ENCODE measurements at places on chromosomes 6 and 20.

GRCh38 chr20:36126836-36127527, 27.6 kb upstream of the EPB41L1 start:
- DNase-seq = no peak

DNA sequence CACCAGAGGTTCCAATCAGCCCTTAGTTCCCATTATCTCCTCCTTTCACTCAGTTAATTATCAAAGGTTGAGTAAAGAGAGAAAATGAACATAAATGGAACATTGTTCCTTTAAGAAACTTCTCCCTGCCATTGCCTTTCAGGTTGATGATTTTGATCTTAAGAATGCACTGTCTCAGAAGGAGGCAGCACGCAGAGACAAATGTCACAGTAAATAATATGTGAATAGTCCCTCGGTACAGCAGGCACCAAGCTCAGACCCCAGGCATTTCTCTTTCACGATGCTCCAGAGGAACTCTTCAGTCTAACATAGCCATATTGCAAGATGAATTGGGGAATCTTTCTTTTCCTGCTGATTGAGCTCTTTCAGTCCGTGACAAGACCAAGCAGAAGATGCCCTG, 435.3 kb upstream of the SPTLC3 start:
- no peak for DNase-seq

- no peak for DNase-seq
Observed at GRCh38 chr6:106475284-106475683, 114.8 kb downstream of the CRYBG1 start.

DNA sequence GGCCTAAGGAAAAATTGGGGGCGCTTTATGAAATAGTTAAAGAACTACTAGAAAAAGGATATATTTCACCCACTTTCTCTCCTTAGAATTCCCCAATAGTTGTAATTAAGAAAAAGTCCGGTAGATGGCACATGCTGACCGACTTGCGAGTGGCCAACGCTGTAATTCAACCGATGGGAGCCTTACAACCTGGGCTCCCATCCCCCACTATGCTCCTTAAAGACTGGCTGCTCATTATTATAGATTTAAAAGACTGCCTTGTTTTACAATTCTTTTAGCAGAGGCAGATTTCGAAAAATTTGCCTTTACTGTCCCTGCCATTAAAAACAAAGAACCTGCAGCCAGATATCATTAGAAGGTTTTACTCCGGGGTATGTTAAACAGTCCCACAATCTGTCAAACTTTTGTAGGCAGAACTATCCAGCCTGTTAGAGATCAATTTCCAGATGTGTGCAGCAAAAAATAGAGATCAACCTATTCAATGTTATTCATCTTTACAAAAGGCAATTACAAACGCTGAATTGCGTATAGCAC, 58.5 kb upstream of the PRSS16 start:
- DNase-seq = peak; percentile 63

GRCh38 chr6:17179530-17180073, 77.8 kb downstream of the STMND1 start:
- DNase-seq = no peak

- no peak for DNase-seq
Observed at GRCh38 chr20:41567615-41568014, 50.6 kb downstream of the CHD6 start.

- no peak for DNase-seq
Observed at GRCh38 chr20:20368418-20369249, 730 bp downstream of the INSM1 start.

DNA sequence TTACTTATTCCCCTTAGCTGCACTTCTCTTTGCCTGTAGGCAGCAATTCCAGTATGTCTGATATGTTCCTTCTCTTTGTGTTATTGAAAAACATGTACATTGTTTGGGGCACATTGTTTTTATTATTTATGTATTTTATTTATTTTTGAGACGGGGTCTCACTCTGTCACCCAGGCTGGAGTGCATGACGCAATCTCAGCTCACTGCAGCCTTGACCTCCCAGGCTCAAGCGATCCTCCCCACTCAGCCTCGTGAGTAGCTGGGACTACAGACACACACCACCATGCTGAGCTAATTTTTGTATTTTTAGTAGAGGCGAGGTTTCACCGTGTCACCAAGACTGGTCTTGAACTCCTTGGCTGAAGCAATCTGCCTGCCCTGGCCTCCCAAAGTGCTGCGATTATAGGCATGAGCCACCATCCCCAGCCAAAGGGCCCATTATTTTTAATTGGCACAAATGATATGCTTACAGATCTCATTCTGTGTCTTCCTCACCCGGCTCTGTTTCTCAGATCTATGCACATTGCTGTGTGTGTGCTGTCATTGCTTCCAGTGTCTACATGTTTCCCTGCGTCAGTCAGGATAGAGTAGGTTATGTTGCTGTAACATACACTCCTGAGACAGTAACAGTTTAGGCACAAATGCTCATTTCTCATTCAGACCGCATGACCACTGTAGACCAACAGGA, 54.1 kb upstream of the NELFCD start:
- no peak for DNase-seq

DNA sequence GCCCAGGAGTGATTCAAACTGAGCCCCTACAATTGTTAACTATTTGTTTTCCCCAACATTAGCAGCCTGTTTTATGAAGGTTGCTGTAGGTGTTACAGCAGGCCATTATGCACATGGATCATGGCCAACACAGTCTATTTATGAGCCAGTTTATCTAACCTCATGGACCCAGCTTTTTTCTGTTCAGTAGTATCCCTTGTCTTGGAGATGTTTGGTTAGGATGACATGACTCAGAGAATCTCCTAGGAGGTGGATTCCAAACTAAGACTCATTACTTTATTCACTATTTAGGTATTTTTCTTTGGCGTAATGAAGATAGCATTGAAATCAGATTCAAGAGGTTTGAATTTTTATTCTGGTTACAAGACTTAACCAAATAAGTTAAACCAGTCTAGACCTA, 62.8 kb upstream of the TFB1M start:
- DNase-seq = no peak

GRCh38 chr6:39847221-39847620, 55.0 kb downstream of the DAAM2 start:
- no peak for DNase-seq

- no peak for DNase-seq
Observed at GRCh38 chr6:31352310-31352682, 4.7 kb downstream of the HLA-B start.

GRCh38 chr6:106667022-106667402, 37.6 kb downstream of the QRSL1 start:
- no peak for DNase-seq

- no peak for DNase-seq
Observed at GRCh38 chr20:23151008-23151703, 65.0 kb upstream of the CD93 start.

DNA sequence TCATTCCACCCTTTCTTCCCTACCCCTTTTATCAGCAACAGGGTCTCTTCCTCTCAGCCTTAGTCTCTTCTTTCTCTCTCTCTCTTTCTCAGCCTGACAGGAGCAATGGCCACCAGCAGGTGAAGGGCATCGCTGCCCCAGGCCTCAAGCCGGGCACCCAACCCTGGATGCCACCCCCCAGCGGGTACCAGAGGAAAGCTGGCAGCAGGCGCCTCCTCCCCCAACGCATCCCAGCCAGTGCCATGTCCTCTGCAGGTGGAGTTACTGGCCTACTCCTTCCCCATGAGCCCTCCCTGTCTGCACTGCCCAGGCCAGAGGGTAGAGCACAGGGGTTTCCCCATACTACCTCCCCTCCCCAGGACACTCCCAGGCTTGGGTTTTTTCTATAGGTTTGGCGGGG, 32.2 kb downstream of the EIF2S2 start:
- no peak for DNase-seq

GRCh38 chr20:55596431-55596830, 408.9 kb downstream of the CBLN4 start:
- no peak for DNase-seq

DNA sequence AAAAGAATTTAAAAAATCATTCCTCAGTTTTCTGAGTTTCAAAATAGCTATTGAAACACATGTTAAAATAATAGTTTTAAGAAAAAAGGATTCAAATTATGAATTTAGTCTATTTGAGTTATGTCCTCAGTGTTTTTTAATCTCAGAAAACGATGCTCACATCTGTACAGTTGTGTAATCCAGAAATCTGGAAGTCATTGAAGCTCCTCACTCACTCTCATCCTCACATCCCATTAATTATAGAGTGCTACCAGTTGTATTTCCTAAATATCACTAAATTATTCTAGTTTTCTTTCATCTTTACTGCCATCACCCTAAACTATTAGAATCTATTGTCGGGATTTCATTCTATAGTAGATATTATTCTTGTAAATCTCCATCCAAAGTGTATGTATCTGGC, 234.7 kb upstream of the RIMS1 start:
- DNase-seq = no peak

DNA sequence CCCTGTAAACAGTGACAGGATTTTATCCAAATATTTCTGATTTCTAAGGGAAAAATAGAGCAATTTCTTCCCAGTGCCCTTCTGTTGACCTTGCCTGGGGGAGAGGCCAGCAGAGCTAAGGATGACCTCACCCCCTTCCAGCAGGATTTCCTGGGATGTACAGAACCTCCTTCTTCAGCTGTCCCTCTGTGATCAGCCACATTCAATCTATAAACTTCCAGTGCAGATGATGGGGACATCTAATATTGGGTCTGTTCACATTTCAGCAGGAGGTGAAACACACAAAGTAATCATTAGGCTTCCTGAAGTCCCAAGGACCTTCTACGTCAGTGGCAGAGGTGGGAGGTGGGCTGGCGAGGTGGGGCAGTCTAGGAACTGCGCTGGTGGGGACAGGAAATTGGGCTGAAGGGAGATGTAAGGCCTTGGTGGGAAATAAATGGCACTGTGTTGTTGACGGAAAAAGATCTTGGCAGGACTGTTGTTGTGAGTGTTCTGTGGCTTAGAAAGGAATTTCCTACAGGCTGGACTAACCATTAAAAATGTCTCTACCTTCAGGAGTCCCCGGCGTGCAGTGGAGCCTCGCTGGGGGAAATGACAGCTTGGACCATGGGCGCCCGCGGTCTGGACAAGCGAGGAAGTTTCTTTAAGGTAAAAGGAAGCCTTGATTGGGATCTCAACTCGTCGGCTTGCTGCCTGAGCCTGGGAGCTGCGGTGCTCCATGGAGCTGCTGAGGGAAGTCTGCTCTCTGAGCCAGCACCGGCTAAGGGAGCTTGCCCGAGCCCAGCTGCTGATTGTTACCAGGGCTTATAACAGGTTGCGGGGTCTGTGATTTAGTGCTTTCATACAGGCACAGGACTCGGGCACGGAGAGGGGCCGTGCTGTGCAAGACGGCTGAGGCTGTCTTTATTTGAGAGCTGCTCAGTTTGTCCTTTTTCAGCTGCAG, 127.9 kb upstream of the NAA20 start:
- peak; percentile 42 for DNase-seq

GRCh38 chr20:2476742-2477615, 6.4 kb upstream of the SNRPB start:
- DNase-seq = no peak

DNA sequence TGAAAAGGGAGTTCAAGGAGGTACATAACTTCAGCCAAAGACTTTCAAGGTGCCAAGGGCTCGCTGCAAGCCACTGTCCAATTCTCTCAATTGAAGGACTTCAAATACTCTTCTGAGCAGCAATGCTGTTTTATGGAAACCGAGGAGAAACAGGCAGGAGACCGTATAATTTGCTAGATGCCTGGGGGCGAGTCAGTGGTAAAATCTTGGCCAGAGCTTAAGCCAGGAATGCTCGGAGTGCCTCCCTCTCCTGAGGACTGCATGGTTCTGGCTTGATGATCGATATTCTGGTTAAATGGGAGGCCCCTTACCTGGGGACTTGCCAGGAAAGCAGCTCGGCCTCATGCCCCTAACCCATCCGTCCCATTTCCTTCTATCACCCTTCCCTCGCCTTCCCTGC, 35.8 kb upstream of the NOP56 start:
- DNase-seq = no peak

DNA sequence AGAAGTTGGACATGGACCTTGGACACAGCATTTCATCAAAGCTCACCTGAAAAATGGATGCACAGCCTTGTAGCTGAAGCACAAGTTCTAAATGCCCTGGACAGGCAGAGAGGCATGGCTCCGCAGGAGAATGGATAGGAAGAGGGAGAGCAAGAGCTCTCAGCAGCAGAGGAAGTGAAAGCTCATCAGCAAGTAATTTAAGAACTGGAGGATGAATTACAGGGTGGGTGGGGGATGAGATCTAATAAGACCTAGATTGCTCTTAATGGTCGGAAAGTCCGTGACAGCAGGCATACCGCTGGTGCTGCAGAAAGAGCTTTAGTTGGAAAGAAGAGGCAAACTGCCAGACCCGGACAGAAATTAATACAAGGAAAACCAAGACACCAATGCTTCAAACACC, 37.3 kb upstream of the SAYSD1 start:
- no peak for DNase-seq

GRCh38 chr6:169168302-169168630, 85.4 kb downstream of the THBS2 start:
- DNase-seq = no peak

- DNase-seq = no peak
Observed at GRCh38 chr6:28251661-28252008, 434 bp downstream of the ZKSCAN4 start.

GRCh38 chr20:58609026-58609425, 42.1 kb upstream of the STX16 start:
- no peak for DNase-seq

DNA sequence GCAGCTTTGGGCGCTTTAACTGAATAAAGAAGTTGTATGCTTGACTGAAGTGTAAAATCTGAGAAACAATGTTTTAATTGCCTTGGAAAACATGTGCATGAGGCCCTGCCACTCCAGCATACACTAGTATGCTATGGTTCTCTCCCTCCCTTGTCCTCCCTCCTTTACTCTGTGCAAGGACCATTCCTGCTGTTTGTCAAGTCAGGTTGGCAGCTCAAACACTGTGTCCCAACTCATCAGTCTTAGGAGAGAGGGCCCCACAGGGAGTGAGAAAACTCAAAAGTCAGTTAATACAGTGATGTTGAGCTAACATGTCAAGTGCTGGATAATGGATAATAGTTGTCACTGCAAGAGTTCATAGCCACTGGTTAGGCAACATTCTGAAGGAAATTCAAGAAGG, 543.6 kb downstream of the GRIK2 start:
- no peak for DNase-seq

DNA sequence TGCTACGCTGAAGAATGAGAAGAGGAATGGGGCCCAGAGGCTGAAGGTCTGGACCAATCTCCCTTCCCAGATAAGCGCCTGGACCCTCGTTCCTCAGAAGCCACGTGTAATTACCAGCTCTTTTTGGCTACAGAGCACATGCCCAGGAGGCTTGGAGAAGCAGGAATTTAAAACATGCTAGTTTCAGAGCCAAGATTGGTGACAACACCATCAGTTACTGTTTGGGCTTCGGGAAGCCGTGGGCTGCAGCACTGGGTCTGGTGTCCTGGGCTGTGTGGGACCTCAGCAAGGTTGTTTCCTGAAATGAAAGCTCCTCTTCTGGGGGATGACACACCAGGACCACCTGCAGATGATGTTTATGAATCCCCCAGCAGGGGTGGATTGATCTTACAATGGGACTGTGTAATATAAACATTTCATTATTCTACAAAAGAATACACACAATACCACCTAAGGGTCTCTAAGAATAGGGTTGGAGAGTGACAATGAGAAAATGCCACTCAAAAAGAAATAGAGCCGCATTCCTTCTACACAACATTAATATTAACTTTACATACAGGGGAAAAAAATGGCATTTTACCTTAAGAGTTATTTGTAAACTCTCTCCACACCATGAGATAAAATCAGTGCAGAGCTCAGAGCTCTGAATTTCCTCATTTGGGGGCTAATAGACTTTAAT, 207.8 kb upstream of the FOXQ1 start:
- DNase-seq = no peak
